NK-92 treated with Interleukin-12 subunit alpha and Interleukin-12 subunit beta, amount 100 ng/mL, for 24 hours (cell line): ENCODE measurements at places on chromosomes 16 and 17.

GRCh38 chr16:88430524-88431446 lies 22.3 kb upstream of the ZFPM1 start:
- no peak for DNase-seq

DNA sequence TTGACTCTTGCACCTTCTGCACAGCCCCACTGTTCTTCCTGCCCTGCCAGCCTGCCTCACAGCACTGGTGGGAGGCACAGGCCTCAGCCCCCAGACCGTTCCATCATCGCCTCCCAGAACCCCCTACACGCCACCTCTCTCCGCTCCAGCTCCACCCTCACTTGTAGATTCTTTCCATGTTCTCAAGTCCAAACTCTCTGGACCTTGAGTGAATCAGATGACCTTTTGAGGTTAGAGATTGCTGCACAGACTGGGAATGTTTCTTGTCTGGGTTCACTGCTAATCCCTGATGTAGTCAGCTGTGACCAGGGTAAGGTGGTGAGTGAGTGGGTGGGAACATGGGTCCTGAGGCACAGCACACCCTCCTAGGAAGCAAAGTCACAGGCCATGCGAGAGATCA lies 272.4 kb downstream of the IRF8 start:
- no peak for DNase-seq

DNA sequence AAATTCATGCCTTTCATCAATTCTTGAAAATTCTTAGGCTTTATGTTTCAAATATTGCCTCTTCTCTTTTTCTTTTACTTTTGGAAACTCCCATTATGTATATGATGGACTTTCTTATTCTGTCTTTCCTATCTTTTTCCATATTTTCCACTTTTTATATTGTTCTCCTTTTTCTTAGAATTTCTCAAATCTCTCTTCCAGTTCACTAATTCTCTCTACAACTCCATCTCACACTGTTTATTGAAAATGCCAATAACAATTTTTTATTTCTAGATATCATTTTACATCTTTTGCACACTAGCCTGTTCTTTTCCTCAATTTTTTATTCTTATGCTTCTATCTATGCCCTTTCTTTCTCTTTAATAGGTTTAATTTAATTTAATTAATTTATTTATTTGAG lies 43.8 kb upstream of the EFCAB3 start:
- DNase-seq: no peak

GRCh38 chr16:77858060-77858459 lies 69.7 kb downstream of the VAT1L start:
- no peak for DNase-seq

DNA sequence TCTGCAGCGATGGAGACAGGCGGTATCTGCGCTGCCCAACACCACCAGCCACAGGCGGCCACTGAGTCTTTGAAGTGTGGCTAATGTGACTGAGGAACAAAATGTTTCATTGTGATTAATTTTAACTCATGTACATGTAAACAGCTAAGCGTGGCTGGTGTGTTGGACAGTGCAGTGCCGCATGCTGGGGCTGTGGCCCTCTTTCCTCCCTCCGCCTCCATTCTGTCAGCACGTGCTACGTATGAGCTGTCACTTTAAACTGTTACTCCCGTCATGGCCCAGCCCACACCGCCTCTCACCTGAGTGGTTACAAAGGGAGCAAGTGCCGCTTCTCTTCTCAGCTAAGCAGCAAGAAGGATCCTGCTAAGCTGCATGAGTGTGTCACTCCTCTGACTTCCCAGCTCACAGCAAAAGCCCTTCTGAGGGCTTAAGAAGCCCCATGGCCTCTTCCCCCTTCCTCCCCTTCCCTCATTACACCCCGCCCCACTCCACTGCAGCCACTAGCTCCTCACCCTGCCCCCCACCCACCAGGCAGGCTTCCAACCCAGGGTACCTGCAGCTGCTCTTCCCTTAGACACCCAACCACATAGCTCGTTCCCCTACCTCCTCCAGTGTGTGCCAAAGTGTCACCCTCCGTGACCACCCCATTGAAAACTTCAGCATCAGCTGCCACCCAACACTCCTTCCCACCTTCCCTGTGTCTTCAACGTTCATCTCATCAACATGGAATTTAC lies 15.0 kb downstream of the HASPIN start:
- DNase-seq: no peak

DNA sequence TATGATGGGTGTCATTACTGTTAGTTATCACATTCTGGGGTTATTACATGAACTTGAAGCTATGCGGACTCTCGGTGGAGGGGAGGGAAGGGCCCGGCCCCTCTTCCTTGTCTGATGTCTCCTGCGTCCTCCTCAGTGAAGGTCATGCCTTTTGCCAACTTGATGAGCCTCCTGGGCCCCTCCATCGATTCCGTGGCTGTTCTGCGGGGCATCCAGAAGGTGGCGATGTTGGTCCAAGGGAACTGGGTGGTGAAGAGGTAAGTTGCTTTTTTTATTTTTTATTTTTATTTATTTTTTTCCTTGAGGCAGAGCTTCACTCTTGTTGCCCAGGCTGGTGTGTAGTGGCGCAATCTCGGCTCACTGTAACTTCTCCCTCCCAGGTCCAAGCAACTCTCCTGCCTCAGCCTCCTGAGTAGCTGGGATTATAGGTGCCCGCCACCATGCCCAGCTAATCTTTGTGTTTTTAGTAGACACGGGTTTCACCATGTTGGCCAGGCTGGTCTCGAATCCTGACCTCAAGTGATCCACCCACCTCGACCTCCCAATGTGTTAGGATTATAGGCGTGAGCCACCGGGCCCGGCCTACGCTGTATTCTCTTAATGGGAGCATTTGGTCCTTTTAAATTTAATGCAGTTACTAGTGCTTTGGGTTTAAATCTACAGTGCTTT lies 21.6 kb downstream of the POLR3E start:
- DNase-seq: peak; percentile 8

DNA sequence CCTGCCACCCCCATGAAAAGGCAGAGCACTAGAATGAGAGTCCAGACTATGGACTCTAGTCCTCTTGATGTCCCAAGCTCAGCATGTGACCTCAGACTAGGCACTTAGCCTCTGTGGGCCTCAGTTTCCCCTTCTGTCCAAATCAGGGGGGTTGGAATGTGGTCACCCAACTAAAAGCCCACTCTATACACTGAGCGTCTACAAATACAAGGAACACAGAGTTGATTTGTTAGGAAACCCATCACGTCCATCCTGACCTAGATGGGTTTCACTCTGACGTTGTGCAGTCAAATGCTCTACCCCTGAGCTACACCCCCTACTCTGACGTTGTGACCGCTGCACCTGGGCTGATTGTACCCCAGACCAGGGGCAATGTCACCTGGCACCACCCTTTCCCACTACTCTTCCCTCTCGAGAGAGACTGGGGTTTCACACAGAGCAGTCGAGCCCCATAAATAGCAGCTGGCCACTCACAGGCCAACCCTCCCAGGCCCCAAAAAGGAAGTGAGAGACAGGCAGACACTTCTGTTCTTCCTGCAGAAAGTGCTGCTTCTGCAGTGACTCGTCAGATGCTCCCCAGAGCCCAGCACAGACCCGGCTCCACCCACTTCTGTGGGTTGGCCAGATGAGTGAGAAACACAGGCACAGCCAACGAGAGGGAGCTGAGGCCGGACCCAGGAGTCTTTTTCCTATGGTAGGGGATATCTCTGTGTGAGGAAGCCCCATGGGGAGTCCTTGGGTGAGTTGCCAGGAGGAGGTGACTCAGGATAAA lies 16.1 kb upstream of the TNFRSF13B start:
- peak; percentile 55 for DNase-seq

DNA sequence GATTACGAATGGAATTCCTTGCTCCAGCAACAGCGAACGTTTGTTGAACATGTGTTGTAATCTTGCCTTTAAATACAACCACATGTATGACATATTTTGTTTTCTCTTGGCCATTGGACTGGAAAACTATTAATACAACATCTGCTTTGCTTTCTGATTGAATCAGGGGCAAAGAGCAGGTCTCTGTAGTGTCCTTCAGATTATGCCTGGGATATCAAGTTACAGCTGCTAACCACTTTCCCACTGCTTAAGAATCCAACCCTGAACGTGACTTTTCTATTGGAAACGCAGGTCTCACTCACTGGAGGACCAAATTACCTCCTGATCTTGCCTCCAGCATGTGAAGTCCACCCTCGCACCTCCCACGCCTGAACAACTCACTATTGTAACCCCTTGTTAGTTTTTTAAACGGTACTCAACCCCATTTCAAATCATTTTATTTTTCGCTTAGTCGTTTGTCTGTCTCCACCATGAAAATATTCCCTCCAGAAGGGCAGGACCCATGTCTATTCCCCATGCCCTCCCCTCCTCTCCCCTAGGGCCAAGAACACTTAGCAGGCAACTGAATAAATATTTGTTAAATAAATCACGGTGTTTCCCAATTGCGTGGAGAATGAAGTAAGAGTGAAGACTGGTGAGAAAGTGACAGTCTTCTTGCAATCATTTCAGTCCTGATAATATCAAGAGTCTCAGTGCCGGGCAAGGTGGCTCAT lies 57.4 kb upstream of the MRTFB start:
- no peak for DNase-seq
